ENCODE measurements at places on chromosomes 1 and 21.

DNA sequence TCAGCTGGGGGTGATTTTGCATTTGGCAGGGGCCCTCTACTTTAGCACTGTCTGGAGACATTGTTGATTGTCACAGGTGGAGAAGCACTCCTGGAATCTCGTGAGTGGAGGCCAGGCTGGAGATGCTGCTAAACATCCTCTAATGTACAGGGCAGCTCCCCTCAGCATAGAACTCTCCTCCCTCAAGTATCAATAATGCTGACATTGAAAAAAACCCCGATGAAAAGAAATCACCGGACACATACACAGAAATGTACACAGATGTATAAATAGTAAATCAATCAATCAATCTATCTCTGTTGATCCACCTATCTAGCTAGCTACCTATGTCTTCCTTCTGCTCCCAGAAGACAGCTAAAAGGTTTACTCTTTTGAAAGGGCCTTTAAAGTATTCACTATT is 89.4 kb upstream of the KCNJ15 start:
- DNase-seq, result no peak

DNA sequence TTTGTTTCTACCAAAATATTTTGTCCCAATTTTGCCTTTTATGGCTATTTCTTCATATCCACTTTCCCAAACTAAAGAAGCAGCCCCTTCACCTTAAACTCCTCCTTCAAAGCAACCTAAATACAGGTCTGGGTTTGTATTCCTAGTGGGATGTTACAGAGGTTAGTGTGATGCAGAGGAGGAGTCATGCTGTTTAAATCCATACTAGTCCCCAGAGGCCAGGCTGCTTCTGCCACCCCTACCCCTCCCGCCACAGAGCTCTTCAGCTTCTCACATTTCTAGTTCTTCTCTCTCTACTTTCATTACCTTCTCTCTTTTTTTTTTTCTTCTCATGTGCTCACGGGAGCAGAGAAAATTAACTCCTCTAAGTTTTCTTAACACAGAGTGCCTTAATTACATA is 29.3 kb downstream of the SELL start:
- no peak for DNase-seq

DNA sequence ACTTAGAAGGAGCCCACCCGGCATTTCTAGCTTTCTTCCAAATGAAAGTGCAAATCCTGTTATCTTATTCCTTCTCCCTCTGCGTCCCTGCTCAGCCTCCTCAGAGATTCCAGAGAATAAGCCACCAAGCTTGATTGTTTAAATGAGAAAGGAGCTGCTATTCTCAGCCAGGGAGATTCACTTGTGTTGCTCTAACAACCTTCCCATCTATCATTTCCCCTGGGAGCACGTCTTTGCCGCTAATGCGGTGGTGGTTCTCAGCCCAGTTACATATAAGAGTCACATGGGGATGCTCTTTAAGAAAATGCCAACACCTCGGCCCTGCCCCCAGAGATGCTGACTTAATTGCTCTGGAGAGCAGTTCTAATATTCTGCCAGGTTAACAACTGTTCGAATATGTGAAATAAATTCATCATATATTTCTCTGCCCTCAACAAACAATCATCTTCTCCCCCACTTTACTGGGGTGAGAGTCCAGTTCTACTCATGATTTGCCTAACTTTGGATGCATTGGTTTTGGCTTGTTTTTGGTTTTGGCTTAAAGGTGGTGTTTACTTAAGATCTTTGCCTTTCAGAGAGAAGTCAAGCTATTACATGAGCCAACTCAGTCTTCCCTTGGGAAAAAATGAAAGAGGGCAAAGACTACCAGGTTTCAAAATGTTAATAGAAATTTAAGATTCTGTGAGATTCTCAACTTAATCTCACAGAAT is 213.9 kb downstream of the SEC16B start:
- no peak for DNase-seq

DNA sequence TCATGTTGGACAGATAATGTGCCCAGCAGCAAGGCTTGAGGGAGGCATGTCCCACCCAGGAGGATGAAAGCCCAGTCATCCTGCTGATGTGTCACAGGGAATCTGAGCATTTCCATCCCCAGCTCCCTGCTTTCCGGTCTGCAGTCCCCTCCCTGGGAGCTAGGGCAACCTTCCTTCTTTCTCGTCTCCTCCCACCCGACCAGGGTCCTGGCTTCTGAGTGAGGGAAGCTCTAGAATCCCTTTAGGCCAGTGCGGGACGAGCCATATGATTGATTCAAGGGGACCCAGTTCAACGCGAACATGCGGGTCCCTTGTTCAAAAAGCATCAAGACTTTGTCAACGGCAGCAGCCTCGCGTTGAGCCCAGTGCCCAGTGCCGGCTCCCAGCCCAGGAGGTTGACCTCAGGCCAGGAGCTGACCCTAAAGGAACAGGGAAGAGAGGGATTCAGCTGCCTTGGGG is 96.7 kb upstream of the TMPRSS2 start:
- no peak for DNase-seq

DNA sequence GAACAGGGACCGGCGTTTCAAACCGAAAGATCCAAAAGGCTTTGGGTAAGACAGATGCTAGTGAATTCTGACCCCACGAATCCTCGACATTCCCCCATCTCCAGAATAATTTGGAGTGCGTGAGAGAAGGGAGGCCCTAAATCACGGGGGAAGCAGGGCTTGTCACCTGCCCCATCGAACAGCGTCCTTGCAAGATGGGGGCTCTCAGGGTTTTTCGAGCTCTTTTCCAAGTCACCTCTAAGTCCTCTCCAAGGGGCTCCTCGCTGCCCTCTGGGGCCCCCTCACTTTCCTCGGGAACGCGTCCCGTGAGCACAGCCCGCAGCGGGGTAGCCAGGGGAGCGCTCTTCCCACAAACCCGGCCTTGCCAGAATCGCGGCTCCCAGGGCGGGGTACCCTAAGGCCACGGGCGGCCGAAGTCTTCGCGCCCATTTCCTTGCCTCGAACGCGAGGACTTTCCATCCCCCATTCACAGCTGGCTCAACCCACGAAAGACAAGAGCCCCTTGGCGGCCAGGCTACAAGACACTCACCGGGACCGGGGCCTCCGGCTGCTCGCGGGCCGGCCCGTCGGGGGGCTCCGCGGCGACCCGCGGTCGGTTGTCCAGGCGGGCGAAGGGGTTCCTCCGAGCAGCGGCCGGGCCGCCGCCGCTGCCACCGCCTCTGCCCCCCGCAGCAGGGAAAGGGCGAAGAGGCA is 546 bp downstream of the DONSON start:
- no peak for DNase-seq

DNA sequence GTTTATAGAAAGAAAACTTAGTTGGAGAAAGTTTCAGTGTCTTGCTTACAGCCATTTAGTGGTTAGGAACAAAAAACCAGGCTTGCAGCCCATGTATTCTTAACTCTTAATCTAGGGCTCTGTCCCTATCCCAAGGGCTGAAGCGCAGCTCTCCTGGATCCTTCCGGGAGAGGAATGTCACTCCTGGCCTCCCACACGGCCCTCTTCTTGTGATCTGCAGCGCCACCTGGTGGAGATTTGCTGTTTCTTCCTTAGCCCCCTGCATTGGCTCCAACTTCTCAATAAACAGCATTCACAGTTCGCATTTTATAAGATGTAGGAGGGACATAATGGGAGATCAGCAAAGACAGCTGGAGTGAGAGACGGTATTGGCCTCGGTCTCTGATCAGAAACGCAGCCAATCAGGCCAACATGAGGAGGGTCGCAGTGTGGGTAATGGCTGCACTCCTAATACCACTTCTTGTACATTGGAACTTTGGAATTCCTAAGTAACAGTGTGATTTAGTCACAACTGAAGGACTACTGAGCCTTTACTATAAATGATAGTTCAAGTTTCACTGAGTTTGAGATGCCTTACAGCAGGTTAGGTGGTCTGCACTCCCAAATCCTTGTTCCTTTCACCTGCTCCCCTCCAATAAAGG is 283.4 kb downstream of the ASTN1 start:
- peak; percentile 10 for DNase-seq

- DNase-seq, result no peak
Observed at GRCh38 chr1:6448749-6449631, 17.0 kb downstream of the TNFRSF25 start.

DNA sequence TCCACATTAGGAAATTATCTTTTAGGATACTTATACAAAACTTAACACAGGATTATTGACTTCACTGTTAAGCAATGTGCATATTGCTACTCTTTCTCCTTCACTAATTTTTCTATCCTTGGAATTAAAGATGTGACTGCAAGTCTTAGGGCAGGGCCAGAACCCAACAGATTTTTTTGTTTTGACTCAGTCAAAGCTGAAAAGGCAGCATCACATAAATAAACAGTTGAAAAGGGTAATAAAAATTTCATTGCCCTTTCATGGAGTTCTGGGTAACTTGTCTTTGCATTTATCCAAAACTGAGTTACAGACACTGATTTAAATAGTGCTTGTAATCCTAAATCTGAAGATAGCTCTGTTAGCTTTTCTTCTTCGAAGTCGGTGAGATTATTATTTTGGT is 1.9 kb upstream of the TMEM35B start:
- no peak for DNase-seq

GRCh38 chr1:64184003-64184440 is 19.4 kb upstream of the UBE2U start:
- no peak for DNase-seq

DNA sequence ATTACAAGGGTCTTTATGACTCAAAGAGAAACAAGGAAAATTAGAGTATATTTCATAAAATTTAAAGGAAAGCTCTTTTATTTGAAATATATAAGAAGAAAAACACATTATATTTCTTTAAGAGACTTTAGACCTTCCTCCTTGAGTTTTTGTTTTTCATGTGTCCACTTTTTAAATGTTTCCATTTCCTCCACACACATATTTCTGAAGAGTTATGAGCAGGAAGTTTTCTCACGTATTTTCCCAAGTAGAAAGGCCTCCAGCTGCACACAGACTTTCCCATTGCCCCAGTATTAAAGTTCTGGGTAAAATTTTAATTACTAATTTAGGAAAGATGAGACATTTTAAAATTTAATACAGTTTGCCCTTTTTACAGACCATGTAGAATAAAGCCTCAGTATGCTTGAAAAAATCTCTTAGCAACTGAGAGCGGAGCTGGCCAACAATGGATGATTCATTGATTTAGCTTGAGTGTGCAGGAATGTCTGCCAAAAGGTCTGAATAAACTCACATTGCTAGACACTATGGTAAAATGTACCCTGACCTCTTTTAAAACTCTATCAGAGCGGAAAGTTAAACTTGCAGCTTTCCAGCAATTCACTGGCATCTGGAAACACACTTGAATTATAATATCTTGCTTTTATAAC is 57.9 kb downstream of the DDAH1 start:
- DNase-seq, result no peak

GRCh38 chr1:12566484-12567287 is 51.3 kb downstream of the DHRS3 start:
- DNase-seq, result no peak

GRCh38 chr1:117231748-117232373 is 21.1 kb upstream of the VTCN1 start:
- DNase-seq, result no peak

DNA sequence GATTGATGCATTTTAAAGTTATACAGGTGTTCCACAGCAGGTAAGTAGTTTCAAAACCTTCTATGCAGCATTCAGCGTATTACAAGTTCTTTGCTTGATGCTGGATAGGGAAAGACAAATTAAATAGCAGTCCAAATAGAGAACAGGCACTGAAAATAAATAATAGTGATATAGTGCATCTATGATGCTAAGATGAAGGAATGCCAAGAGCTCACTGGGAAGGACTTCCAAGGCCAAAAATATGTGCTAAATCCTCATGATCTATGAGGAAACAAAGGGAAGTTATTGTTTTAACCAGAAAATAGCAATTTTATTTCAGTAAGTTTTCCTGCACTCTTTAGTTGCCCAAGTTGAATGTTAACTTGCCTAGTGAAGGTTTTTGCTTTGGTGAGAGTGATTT is 127.8 kb upstream of the GREM2 start:
- DNase-seq, result no peak

GRCh38 chr21:44349847-44350772 is 3.3 kb upstream of the TRPM2 start:
- no peak for DNase-seq

- no peak for DNase-seq
Observed at GRCh38 chr1:65341381-65341780, 32.0 kb downstream of the DNAJC6 start.

GRCh38 chr1:60101516-60101915 is 27.9 kb upstream of the C1orf87 start:
- DNase-seq, result no peak

DNA sequence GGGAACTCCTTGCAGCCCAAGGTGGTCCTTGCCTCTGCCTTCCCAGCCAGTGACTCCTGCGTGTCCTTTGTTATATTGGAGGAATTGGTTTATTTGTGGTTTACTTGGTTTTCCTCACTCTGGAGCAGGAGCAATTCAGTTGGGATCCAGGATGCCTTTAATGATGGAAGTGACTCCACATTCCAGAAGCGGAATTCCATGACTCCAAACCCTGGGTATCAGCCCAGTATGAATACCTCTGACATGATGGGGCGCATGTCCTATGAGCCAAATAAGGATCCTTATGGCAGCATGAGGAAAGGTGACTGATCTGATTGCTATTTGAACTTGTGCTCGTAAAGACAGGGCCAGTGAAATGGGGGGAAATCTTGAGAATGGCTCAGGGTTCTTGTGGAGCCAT is 15.1 kb upstream of the PIGV start:
- no peak for DNase-seq

- no peak for DNase-seq
Observed at GRCh38 chr1:73611681-73612080, 586.3 kb downstream of the LRRIQ3 start.

DNA sequence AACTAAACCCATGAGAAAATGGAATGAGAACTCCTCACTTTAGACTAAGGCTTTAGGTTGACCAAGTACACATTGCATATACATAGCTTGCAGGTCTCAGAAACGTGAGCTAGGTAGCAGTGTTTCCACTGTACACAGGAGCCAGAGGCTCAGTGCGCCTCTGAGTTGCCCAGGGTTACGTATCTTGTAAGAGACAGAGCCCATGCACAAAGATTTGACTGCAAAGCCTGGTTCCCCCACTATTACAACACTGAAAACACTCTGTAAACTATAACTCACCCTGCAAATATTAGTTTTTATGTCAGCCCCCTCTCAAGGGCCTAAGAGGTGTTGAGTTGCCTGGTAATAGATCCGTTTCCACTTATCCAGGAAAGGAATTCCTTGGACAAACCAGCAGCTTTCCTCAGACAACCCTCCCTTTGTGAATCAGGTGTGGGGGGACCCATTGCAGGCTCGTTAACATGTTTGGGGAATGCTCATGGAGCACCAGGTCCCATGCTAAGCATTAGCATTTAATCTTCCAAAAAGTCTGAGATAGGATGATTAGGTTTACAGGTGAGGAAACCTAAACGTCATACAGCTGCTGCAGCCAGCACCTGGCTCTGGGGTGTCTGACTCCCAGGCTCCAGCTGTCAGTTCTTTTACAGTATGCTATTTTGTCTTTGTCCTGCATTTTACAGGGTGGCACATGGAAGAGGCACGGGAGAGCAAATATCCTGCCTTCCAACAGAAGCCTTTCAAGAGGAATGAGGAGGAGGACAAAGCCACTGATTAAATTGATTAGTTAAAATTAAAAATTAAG is 25.7 kb downstream of the TENT5C start:
- DNase-seq, result no peak

GRCh38 chr1:29470788-29471119 is 234.4 kb downstream of the PTPRU start:
- no peak for DNase-seq

- no peak for DNase-seq
Observed at GRCh38 chr21:39218082-39218409, 34.8 kb upstream of the PSMG1 start.

GRCh38 chr1:175851749-175852148 is 108.4 kb upstream of the TNR start:
- no peak for DNase-seq

GRCh38 chr1:44652445-44653106 is 21.7 kb downstream of the TMEM53 start:
- DNase-seq, result peak; percentile 39

GRCh38 chr1:77538956-77539518 is 143.4 kb downstream of the ZZZ3 start:
- DNase-seq, result no peak

All from stimulated activated CD8-positive, alpha-beta memory T cell treated with anti-CD3 and anti-CD28 coated beads, Interleukin-7, amount 100 ng/mL, for 1 hour (primary cell).